ENCODE measurements at places on chromosomes 16 and 17. TPM values are rescaled to one million over a fixed set of nuclear protein-coding genes. Genes with fewer than 3 reads are reported as not detected.

Gene KCTD19
- total RNA-seq, result not detected

Gene DNAI2
- not detected for total RNA-seq

Gene HAP1
- 1.5 TPM for total RNA-seq

Gene GAS2L2
- total RNA-seq, result not detected

Gene PSME3
- 249 TPM for total RNA-seq
